ENCODE measurements at places on chromosomes 12 and 14. TPM values are rescaled to one million over a fixed set of nuclear protein-coding genes. Genes with fewer than 3 reads are reported as not detected.

Gene GALNT8
- 0.41 TPM for total RNA-seq

DNA sequence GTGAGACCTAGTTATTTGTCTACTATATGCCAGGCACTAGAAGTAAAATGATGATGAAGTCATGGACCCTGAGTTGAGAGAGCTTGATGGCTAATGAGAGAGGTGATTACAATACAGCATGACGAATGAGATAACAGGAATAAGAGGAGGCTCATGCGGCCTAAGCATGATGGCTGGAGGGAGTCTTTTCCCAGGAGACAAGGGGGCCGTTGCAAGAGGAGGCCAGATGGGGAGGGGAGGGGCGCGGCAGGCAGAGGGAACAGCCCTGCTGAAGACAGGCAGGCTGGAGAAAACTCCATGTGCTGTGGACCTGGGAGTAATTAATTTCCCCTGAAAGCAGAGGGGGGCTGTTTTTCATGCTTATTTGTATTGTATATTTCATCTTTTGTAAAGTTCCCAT is 144.7 kb upstream of the RFLNA start:
- no peak for DNase-seq

DNA sequence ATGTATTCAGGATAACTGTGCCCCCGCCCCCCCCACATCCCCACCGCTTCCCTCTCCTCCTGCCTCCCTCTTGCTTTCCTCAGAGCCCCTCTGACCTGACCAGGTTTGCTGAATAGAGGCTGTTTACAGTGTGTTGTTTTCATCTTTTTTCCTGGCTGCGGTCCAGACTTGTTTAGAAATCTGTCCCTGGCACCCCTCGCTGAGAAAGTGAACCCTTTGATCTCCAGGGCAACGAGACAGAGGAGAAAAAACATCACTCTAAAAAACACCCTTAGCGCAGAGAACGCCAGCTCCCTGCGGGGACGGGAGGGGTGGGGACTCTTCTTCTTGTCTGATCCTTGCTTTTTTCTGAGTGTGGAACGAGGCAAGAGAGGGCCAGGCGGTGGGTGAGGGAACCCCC is 22.5 kb downstream of the SDS start:
- DNase-seq: no peak

- DNase-seq: no peak
Measured at GRCh38 chr12:70106347-70106746, 136.9 kb upstream of the CNOT2 start.

Data from prostate gland (tissue), 2 donors.